ENCODE measurements at places on chromosomes 3 and 15.

DNA sequence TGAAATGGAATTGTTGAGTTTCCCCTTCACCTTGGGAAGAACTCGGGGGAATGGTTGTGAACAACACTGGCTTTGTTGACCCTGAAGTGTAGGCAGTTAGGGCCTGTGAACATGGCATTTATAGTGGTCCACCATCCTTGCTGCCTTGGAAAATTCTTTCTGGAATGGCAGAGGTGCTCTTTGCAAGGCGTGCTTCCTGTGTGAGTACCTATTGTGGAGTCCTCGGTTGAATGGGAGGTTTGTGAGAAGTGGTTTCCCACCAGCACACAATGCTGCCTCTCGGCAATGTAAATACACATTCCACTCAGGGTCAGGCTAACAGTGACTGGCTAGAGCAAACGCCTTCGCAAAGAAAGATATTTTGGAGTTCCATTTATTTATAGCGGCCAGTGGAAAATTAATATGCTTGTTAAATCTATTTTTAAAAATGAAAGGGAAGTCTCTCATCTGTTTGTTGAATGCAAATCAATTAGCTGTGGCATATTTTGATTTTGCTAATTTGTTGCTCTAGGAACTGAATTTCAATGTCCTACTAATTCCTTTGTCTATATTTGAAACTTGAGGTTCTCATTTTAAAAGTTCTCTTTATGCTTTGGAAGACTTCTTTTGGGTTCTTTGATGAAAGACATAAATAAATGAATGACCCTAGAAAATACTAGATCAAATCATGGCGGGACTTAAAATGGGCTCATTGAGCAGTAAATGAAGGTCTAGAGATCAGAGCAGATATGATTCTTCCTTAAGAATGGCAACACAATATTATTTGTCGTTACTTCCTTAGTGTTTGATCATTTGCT, 59.5 kb downstream of the FNDC3B start:
- DNase-seq, result no peak

DNA sequence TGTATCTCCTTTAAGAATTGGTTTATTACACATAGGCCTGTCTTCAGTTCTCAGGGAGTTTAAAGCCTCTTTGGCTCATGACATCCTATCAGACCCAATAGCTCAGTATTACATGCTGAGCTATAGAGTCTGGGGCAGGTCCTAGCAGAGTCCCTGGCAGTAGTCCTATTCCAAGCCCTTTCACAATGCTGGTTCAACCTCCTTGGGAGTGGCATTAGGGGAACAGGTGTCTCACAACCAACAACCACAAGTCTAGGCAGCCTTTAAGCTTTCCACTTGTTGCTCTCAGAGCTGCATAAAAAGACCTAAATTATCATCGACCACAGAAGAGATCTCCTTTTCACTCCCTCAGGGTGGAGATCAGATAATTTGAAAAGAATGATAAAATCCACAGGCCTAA, 22.8 kb upstream of the C2CD4B start:
- DNase-seq, result no peak

GRCh38 chr3:188950832-188951489, 220.8 kb upstream of the TPRG1 start:
- no peak for DNase-seq

- no peak for DNase-seq
Observed at GRCh38 chr3:88188436-88188835, 38.7 kb downstream of the C3orf38 start.

DNA sequence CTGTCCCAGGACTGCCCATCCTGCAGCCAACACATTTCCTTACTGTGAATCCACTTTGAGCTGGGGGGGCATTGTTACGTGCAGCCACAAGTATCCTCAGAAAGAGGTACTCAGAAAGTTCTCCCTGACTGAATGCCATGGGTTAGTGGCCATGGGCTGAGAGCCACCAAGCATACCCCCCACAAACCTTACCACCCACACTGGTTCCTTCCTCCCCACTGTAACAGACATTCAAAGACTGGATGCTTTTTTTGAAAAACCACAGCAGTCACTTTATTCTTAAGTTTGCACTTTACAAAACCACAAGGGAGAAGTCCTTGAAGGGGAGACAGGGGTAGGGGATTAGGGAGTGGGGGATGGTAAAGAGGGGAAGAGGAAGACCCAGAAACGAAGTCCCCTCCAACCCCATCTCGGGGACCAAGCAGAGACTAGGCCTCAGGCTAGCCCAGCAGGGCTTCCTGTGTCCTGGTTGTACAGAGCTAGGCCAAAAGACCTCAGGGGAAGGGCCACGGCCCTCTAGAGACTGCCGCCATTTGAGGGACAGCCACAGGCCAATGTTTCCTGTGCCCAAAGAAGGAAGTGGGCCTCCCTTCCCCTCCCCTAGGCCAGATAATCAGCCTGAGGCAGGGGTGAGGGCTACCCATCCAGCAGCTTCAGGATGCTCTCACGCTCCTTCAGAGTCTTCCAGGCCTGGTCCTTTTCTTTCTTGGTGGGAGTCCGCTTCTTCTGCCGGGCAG, 10.1 kb upstream of the CAMK1 start:
- DNase-seq, result no peak

GRCh38 chr15:26665957-26666791, 106.7 kb downstream of the GABRB3 start:
- DNase-seq, result no peak

DNA sequence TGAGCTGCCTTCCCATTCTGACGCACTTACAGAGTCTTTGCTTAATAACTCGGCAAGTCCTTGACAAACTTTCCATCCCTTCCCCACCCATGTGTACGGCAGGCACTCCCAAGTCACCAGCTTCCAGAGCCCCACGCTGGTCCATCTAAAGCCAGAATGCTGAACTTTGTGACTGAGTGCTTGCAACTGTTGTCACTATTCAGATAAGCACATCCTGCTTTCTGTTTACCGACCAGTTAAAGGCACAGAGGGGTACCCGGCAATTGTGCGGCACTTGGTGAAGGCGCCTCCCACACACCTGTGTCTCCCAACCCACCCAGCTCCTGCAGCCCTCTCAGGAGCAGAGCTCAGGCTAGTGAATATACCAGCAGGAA, 430.6 kb downstream of the FOXP1 start:
- DNase-seq, result no peak

DNA sequence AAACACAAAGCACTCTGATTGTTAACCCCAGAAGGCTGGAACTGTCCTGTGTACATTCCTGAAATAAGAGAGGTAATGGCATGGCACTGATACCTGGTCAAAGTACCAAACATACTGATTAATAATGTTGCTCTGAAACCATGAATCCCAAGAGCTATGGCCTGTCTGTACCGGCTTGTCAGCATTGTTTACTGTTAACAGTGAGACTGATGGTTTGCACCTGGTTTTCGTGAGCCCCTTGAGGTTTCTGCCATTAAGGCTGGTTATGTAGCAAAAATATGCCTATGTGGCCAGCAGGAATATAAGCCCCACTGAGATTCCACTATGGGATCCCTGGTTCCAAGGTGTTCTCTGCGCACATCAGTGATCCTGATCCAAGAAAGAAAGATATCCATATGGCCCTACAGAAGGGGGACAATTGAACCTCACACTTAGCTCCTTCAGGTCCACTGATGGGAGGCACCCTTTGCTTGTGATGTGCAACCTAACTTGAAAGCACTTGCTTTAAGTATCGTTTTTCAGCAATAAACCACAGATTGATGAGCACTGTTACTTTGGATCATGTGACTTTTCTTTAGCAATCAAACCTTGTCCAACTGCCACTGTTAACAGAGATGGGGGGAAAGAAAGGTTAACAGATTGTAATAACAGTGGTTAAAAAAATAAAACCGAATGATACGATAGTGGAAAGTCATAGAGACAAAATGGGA, 65.2 kb downstream of the TBL1XR1 start:
- no peak for DNase-seq

GRCh38 chr15:66290518-66290917, 2.9 kb upstream of the DIS3L start:
- DNase-seq, result no peak

DNA sequence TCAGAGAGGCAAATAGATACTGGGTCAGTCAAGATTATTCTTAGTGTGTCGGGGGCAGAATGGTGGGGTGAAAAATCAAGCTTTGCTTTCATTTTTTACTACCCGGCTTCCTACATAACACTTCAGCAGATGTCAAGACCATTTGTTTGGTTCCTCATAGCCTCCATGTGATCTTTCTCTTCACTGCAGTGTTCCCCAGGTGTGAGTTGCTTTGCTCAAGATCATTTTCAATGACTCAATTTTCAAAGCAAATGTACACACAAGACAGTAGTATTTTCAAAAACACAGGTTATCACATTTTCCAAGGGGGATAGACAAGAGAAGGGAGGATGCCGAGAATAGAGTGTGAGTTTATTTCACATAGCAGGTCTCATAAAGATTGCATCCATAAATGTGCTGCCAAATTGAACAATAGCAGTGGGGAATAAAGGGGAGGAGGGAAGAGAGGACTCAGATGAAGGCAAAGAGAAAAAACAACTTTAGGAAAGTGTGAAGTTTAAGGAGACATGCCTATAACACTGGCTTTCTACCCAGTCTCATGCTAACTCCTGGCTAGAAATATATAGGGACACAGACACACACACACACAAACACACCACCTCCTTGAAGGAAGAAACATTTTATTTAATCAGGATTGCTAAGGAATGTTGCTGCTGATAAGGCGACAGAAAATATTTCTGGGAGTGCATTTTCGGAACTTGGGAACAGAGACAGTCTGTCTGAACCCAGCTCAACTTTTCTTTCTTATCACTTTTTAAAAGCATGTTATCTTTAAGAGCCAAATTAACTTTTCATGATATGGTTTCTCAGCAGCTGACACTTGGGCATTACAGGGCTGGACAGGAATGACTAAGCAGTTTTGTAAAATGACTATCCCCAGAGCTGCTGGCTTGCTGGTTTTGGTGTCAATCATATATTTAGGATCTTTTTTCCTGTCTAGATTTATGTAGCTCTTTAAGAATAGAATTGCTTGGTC, 402.4 kb downstream of the RBMS3 start:
- DNase-seq, result no peak

- DNase-seq, result no peak
Observed at GRCh38 chr3:98690876-98691275, 72.3 kb upstream of the ST3GAL6 start.

- no peak for DNase-seq
Observed at GRCh38 chr3:43096761-43097160, 9.1 kb downstream of the POMGNT2 start.

DNA sequence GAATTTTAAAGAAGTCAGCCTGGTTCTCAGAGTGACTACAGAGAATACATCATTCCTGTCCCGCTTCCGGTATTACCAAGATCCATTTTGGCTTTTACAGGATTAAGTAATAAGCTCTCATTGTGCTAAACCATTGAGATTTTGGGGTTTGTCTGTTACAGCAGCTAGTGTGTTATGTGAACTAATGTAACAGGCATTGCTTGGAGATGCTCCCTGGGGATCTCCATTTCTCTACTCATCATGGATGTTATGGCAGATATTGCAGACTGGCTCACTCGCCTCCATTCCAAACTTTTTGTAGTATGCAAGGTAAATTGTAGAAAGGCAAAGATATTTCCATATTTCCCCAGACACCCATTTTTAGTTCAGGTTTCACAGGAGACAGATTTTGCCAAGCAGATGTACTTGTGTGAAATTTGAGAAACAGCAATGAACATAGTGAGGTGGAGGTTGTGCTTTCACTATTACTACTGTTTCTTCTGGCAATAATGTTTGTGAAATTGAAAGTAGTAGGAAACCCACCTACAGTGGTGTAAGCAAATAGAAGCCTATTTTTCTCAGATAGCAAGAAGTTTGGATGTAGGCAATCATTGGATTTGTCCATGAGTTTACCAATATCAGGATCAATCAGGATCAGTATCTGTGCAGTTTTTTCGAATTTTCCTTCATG, 177.1 kb upstream of the GALNT15 start:
- no peak for DNase-seq

GRCh38 chr3:9916734-9917680, at the start of gene IL17RC:
TSS of gene IL17RC (plus strand) at chr3:9917098. CDS start at chr3:9917316, 218 bp downstream.
- DNase-seq, result no peak

DNA sequence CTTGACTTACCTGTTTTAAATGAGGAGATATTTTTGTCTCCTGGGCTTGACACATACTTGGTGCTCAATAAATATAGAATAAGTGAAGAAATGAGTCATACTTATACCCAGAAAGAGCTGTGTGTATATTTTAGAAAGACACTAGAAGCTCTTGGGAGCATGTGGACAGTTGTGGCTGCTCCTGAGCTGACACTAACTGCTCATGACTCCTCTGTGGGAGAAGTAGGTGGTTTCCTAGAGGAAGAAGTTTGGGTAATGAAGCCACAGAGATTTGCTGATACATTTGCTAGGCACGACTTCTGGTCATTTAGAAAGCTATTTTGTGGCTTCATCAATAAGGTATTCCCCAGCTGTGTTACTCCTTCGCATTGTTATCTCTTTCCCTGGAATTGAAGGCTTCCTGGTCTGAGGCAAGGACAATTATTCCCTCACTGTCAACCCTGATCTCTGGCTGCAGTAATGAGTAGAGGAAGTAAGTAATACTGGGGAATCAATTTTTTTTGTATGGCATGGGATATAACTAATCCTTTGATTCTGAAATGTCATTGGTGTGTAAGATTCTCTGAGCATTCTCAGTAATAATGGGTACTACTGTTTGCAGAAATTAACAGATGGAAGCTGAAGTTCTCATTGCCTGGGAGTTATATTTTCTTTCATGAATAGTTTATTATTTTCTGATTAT, 79.6 kb upstream of the DCBLD2 start:
- DNase-seq, result no peak

DNA sequence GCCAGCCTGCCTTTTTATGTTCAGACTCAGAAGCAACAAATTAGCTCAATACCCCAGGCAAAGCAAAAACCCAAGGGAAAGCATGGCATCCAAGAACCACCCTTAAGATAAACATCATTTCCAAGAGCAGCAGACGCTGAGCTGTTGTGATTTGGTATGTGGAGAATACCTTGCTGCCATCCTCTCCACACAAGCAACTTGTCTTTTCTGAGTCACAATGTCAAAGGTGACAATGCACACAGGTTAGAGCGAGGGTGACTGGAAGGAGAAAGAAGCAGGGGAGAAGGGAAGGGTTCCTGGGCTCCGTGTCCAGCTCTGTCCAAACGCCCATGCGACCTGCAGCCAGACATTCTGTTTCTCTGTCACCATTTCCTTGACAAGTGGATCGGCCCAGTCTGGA, 6.0 kb downstream of the PCSK6 start:
- DNase-seq, result no peak

Data from T-helper 17 cell (primary cell).